ENCODE measurements at places on chromosomes 2 and 18.

- no peak for DNase-seq
Observed at GRCh38 chr2:180716186-180717180, 263.9 kb upstream of the UBE2E3 start.

DNA sequence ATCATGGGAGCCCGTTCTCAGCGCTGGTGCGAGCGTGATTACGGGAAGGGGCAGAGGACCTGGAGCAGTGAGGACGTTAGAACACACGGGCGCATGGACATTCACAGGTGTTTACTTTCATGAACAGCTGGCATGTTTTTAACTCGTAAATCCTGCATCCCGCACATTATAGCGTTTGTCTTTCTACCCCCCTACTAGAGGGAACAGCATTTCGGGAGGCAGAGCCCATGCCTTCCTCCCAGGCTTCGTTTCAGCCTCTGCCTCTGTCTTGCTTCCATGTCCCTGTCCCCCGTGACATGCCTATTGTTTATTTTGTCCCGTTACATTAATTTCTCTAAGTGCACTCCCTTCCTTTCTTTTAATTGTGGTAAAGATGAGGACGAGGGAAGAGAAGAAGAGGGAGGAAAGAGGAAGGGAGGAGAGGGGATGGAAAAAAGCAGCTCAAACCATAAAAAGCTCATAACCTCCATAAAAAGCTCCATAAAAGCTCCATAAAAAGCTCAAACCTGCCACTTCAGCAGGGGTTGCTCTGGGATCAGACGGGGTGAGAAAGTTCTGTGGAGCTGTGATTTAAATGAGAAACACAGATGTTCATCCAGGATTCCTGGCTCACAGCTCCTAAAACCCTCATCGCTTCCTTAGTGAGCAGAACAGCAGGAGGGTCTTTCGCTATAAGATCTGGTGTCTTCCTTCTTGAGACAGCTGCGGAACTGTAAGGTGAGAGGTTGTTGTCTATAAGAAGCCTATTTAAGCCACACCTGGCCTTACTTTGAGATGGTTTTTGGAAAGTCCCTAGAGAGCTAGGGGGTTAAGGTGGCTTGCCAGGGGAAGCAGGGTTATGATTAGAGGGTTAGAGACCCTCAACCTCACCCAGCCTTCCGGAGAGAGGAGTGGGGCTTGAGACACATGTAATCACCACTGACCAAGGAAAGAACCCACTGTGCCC, 66.6 kb upstream of the SNTG2 start:
- no peak for DNase-seq

DNA sequence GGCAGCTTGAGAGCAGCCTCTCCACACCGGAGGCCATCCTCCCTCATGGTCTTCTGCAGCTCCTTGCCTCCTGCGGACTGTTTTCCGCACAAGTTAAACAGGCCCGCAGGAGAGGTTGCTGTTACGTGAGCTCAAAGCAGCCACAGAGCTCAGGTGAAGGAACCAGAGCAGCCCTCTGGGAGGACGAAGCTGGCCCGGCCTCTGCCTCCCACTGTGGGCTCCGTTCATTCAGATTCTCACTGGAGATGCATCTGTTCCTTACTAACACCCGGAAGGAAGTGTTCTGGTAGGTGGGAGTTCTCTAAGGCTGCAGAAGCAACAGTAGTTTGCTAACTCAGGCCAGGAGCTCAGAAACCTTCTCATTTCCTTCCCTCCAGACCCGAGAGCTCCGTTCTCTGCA, 10.9 kb downstream of the DIPK1C start:
- DNase-seq, result no peak

GRCh38 chr2:60739156-60739555, 16.9 kb upstream of the PAPOLG start:
- DNase-seq, result no peak
